Right lung (tissue), 10 donors: ENCODE measurements at places on chromosomes 5 and 9. TPM values are rescaled to one million over a fixed set of nuclear protein-coding genes. Genes with fewer than 3 reads are reported as not detected.
A peak's percentile ranks its signal among the peaks of the same experiment; 100 is the strongest.

DNA sequence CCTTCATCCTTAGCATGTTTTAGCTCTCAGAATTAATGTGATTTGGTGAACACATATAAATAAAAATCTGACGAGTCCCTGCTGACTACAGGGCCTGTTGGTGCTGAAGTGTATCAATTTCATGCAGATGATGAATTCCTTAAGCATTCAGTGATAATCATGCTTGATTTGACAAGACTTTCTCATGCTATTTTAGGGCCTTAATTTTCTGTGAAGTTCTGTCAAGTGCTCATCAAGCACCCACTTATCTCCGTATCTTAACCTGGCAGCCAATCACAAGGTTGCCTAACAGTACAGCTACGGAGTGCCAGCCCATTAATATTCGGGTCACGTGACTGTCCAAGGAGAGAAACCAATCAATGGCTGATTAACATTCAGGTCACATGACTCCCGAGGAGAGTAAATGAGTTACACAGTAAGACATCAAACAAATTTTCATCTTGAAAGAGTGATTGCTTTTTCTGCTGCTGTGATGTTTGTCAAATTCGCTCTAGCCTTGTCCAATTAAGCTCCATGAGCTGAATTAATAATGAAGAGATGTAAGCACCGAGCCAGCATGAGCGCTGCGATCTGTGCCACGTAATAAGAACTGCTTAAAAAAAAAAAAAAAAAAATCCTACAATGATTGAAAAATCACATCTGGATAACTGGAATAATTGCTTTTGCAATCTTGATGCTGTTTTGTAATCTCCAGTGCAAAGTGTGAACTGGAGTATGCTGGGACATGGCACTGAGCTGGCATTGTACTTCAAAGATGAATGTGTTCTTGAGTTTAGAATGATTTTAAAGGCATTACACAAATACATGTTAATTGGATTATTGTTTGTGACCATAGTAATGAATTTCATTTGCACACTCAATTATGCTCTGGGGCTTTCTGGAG, 104.3 kb upstream of the SPATA31D4 start:
- DNase-seq: peak; percentile 76

GRCh38 chr5:116038817-116039216, 6.5 kb downstream of the ARL14EPL start:
- no peak for DNase-seq

- no peak for DNase-seq
These were observed 4.3 kb downstream of the SRD5A1 start for GRCh38 chr5:6637590-6637989.

- DNase-seq: no peak
These were observed 14.3 kb downstream of the CDC42SE2 start for GRCh38 chr5:131277875-131278740.

GRCh38 chr9:121486043-121486442, 13.6 kb downstream of the GGTA1 start:
- DNase-seq: no peak

DNA sequence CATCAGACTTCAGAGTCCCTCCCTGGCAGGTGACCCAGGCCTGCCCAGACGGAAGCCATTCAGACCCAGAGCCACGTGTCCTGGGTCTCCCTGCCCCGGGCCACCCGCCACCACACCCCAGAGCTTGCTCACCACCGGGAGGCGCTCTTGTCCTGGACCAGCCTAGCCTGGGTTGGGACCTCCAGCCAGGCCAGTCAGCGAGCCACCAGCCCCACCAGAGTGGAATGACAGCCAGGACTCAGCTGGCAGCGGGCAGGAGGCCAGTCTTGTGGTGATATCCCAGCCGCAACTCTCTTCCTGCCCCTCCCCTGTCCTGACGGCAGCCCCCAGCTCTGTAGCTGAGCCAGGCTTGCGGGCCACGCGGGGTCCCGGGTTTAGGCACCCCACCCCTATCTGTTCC, 1.7 kb upstream of the PTGDS start:
- DNase-seq: no peak

DNA sequence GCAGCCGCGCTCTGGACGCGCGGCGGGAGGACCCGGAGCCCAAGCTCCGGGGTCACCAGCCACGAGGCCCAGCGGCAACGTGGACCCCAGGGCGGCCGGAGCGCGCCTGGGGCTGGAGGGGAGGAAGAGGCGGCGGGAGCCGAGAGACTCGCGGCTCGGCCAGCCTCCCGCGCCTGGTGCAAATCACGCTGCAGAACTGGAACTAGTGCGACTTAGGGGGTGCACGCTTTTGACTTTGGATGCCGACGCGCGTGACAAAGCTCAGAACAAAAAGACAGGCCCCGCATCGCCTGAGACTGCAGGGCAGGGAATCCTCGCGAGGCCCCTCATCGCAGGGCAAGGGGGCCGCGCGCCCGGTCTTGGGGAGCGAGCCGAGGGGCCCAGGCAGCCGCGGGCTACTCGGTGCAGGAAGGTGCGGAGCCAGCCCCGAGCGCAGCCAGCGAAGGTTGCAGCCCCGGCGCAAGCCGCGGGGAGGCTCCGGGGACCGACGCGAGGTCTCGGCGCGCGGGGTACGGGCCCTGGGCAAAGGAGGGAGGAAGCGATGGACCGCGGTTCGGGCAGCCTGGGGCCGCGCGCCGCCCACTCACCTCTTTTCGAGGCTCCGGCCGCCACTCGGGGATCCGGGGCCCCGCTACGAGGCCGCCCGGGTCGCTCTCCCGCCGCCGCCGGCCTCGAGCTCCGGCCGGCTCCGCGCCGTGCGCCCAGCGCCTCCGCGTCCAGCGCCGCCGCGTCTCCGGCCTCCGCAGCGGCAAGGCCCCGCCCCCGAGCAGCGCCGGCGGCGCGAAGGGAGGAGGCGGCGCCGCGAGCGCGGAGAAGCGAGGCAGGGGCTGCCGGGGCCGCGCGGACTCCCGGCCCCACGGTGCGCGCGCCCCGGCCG, at the start of gene GOLM1:
GOLM1 (minus strand) TSS at position 735 of the 877 bp plus-strand sequence. CDS start 20,238 bp downstream, outside the sequence.
- DNase-seq: peak; percentile 51

GRCh38 chr5:2110137-2110933, 227.6 kb upstream of the IRX4 start:
- no peak for DNase-seq

- no peak for DNase-seq
These were observed 253.3 kb downstream of the CTNND2 start for GRCh38 chr5:11650936-11651335.

- no peak for DNase-seq
These were observed 108.2 kb upstream of the IFNE start for GRCh38 chr9:21590058-21590996.

DNA sequence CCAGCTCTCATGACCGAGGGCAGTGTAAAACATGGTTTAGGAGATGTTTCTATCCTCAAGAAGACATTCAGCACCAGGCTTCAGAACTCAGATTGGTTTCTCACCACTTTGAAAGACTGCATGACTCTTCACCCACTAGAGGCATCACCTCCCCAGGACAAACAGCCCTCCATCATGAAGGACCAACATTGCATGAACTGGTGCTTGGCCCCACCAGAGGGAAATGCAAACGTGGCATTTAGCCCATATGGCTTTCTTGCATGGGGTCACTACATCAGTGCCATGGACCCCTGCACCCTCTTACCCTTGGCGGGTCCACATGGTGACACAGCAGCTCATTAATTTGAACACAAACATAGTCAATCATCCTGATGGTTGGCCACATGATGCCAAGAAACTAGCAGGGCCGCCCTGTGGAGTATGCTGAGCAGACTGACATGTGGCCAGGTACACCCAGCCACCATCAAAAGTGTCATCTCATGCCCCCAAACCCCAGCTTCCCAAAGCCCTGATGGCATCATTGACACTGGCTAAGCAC, 129.5 kb upstream of the FSTL4 start:
- no peak for DNase-seq

DNA sequence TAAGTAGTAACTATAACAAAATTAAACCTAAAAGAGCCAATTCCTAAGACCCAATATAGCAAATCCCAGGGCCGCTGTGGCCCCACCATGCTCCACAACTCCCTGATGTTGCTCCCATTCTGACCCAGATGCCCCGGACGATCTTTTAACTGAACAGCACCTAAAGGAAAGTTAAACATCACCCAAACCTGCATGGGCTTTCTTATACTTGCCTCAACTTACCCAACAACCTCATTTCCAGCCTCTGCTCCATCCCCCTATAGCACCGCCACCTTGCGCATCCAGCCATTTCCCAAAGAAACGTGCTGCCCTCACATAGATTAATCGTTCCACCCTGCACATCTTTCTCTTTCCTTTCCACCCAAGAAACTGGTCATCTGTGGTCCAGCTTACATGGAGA, 54.6 kb downstream of the ZNF354C start:
- no peak for DNase-seq

DNA sequence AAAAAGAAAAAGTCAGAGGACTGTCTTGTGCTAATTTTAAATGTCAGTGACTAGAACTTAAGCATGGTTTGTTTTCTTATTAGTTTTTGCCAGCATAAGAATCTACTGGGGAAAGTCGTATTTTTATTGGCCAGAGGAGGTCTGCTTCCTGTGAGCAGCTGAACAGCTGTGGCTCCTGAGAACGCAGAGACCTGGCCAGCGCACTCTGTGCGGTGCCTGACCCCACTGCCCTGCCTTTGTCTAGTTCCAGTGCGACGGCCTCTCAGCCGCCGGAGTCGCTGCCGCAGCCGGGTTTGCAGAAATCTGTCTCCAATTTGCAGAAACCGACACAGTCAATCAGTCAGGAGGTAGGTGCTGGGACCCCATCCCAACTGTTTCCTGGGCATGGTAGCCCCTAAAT, 42.5 kb downstream of the PRRC2B start:
- no peak for DNase-seq

GRCh38 chr9:131278702-131279111, 2.4 kb upstream of the FAM78A start:
- DNase-seq: no peak

GRCh38 chr9:97474372-97474925, 27.0 kb upstream of the TMOD1 start:
- no peak for DNase-seq

- no peak for DNase-seq
These were observed 6.9 kb downstream of the RAB14 start for GRCh38 chr9:121194730-121195129.

DNA sequence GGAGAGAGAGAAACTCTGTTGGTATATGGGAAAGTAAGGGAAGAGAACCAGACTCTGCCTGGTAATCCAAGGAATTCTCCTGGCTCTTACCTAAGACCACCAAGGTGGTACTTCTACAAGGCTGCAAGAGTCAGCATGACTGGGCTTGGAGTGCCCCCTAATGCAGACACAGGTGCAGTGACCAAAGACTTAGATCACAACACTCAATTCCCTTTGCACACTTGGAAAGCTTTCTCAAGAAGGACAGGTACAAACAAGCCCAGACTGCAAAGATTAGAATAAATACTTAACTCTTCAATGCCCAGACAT, 25.2 kb downstream of the UGT3A2 start:
- DNase-seq: no peak

DNA sequence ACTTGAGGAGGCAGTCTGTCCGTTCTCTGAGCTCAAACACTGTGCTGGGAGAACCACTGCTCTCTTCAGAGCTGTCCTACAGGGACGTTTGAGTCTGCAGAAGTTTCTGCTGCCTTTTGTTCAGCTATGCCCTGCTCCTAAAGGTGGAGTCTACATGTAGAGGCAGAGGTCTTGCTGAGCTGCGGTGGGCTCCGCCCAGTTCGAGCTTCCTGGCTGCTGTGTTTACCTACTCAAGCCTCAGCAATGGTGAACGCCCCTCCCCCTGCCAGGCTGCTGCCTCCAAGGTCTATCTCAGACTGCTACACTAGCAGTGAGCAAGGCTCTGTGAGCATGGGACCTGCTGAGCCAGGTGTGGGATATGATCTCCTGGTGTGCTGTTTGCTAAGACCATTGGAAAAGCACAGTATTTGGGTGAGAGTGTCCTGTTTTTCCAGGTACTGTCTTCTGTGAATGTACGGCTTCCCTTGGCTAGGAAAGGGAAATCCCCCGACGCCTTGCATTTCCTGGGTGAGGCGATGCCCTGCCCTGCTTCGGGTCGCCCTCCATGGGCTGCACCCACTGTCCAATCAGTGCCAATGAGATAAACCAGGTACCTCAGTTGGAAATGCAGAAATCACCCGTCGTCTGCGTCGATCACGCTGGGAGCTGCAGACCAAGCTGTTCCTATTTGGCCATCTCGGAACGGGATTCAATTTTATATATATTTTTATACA, 58.5 kb downstream of the CNTRL start:
- no peak for DNase-seq

DNA sequence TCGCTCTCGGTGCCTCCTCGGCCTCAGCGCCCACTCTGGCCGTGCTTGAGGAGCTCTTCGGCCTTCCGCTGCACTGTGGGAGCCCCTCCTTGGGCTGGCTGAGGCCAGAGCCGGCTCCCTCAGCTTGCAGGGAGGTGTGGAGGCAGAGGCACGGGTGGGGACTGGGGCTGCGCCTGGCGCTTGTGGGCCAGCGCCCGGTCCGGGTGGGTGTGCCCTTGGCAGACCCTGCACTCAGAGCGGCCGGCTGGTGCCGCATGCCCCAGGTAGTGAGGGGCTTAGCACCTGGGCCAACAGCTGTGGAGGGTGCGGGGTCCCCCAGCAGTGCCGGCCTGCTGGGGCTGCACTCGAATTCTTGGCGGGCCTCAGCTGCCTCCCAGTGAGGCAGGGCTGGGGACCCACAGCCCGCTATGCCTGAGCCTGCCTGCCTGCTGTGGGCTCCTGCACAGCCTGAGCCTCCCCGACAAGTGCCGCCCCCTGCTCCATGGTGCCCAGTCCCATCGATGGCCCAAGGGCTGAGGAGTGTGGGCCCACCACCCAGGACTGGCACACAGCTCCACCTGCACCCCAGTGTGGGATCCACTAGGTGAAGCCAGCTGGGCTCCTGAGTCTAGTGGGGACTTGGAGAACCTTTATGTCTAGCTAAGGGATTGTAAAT, 2085.2 kb upstream of the ACO1 start:
- no peak for DNase-seq

- no peak for DNase-seq
These were observed 1.8 kb downstream of the TIFAB start for GRCh38 chr5:135450336-135450735.

DNA sequence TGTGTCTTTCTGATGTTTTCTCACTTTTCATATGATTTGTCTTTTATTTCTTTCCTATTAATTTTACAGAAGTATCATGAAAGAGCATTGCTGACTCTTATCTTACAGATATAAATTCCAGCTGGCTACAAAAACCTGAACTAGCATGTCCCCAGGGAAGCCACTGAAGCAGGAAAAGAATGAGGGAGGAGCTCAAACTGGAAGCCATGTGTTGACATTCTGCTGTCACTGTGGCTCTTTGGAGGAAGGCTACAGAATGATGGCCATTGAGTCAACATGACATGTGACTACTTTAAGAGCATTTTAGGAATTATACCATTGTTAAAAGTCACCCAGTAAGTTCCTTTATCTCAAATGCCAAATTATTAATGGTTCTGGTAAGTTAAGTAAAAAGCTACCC, 638.3 kb upstream of the DMAC1 start:
- no peak for DNase-seq

GRCh38 chr5:43063721-43064171, 23.6 kb upstream of the ANXA2R start:
- DNase-seq: no peak

Gene INSL4
- polyA plus RNA-seq: not detected

Gene PCDHA8
- polyA plus RNA-seq: 0.21 TPM

Gene FOXD4L5
- polyA plus RNA-seq: 0.46 TPM

Gene KIF24
- 5.9 TPM for polyA plus RNA-seq

Gene ZNF462
- 22.2 TPM for polyA plus RNA-seq

Gene AQP3
- polyA plus RNA-seq: 30.9 TPM

Gene CCL27
- 0.79 TPM for polyA plus RNA-seq

Gene PCDHA4
- polyA plus RNA-seq: 0.46 TPM

Gene RPL12
- 2,091 TPM for polyA plus RNA-seq

Gene ACTBL2
- not detected for polyA plus RNA-seq

Gene CFAP90
- 3.1 TPM for polyA plus RNA-seq

Gene GRIA1
- polyA plus RNA-seq: 9.5 TPM

Gene ARID3C
- polyA plus RNA-seq: not detected
